ENCODE measurements at places on chromosomes 6 and 20. TPM values are rescaled to one million over a fixed set of nuclear protein-coding genes. Genes with fewer than 3 reads are reported as not detected.

GRCh38 chr6:131951576-131952230 lies 531 bp upstream of the CCN2 start:
- DNase-seq: no peak

DNA sequence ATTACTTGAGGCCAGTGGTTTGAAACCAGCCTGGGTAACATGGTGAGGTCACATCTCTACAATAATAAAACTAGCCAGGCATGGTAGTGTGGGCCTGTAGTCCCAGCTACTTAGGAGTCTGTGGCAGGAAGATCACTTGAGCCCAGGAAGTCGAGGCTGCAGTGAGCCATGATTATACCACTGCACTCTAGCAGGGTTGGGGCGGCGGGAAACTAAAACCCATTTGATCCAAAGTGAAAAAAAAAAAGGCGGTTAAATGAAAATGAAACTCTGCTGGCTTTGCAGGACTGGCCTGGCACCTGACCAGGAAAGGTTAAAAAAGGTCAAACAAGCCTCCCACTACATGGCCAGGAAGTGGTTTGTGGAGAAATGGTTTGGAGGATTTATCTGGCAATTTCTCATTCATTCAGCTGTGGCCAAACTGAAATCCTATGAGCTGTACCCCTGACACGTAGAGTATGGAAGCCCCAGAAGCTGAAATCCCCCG lies 36.6 kb downstream of the MTRES1 start:
- peak; percentile 74 for DNase-seq

DNA sequence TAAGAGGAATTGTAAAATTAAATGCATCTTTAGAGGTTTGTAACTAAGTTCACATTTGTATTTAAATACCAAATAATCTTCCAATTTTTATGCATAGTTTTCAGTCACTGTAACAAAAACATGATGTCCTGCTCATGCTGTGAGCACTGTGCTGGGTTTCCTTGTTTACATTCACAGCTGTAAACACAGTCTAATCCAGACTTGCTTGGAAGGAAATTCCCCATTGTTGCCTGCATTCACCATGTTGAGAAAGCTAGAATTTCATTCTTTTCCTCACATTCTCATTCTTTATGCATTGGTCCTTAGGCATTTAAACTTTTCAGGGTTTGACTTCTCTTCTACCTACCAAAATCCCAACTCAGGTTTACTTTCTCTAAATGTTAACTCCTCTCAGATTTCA lies 242.0 kb upstream of the TBX18 start:
- no peak for DNase-seq

Gene SNAP91
- 3.5 TPM for total RNA-seq

Gene GINM1
- total RNA-seq: 57.5 TPM

All from stomach (tissue), 19 donors.